ENCODE measurements at places on chromosomes 11 and 22. TPM values are rescaled to one million over a fixed set of nuclear protein-coding genes. Genes with fewer than 3 reads are reported as not detected.

Gene CRYBB3
- not detected for total RNA-seq

Gene DERL3
- 0.36 TPM for total RNA-seq

Gene VWA5A
- 0.23 TPM for total RNA-seq

Gene DEFB131B
- total RNA-seq, result not detected

Gene TMPRSS13
- total RNA-seq, result not detected

Gene RBFOX2
- 32.4 TPM for total RNA-seq

Gene FGF3
- total RNA-seq, result not detected

Gene GRIA4
- total RNA-seq, result not detected

Gene OR2AG1
- not detected for total RNA-seq

Gene OR8B8
- not detected for total RNA-seq

Gene CCDC73
- not detected for total RNA-seq
